Kasumi-1 (cell line): ENCODE measurements at places on chromosomes 3 and 15.

GRCh38 chr15:90239371-90239770 lies 5.4 kb downstream of the GDPGP1 start:
- no peak for DNase-seq

DNA sequence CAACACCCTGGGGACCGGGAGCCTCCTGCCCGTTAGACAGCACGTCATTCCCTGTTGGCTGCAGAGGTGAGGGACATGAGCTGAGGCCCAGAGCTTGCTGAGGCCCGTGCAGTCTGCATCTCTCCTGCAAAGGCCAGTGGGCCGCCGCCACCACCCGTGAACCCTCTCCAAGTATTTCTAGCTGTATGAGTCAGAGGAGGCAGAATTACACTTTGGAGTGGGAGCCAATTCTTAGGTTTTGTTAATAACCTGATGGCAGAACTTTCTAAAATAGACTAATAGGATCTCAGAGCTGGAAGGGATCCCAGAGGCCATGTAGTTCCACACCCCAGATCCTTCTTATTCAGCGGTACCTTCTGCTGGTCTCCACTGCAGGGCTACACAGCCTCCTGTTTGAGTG lies 335.2 kb upstream of the CTDSPL start:
- DNase-seq: no peak

DNA sequence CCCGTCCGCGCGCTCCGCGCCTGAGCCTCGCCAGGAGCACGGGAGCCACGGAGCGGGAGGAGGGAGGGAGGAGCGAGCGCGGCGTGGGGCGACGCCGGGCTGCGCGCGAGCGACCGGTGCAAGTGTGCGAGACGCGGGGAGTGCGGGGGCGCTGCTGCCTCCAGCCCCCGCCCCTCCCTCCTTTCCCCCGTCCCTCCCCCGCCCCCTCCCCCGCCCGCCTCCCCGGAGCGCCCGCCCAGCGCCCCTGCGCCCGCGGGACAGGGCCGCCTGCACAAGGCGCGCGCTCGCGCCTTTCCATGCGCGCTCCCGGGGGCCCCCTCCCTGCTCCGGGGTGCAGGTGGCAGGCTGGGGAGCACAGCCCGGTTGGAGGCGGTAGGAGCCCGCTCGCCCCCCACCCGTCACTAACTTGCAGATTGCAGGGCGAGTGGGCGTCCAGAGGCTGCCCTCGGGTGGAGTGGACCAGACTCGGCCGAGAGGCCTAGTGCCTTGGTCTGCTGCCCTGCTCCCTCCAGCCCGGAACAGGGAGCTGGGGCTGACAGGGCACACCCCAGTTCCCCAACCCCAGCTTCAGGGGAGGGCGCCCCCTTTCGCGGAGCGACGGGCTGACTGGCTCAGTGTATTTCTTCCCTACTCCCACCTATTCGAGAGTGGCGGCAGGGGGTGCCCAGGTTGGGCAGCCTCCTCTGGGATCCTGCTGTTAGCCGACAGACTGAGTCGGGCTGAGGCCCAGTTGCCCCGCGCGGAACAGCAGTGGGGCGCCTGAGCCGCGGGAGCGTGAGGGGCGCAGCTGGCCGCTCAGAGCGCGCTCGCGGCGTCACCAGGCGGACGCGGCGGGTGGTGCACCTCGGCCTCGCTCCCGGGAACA lies at the start of gene WNT7A:
TSS of gene WNT7A (minus strand) at position 126 of the 865 bp plus-strand sequence. CDS start 255 bp downstream, outside the sequence.
- peak; percentile 7 for DNase-seq

DNA sequence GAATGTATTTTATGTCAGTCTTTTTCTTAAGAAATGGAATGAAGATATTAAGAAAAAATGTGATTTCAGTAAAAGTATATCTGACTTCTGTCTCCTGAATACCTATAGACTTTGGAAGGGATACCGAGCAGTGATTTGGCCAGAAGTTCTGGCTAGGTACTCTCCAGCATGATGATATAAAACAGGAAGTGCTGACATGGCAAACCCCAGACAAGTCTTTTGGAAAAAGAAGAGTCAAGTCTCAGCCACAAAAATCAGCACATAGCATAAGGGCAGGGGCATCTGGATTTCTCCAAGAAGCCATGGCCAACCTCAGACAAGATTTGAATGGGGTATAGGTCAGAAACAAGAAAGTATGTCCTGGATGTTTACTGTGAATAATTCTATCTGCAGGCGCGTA lies 643.3 kb upstream of the ARRDC4 start:
- no peak for DNase-seq

- DNase-seq: no peak
These were observed 71.5 kb upstream of the SLC25A26 start for GRCh38 chr3:66149269-66149668.

DNA sequence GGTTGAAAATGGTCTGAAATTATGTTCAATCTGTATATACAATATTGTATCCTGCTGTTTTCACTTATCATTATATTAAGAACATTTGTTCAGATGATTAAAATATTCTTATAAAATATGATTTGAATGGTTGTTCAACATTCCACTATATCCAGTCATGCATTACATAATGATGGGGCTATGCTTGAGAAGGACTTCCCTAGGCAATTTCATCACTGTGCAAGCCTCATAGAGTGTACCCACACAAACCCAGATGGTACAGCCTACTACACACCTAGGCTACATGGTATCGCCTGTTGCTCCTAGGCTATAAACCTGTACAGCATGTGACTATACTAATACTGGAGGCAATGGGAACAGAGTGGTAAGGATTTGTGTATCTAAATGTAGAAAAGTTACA lies 30.5 kb downstream of the SLC7A14 start:
- DNase-seq: no peak

DNA sequence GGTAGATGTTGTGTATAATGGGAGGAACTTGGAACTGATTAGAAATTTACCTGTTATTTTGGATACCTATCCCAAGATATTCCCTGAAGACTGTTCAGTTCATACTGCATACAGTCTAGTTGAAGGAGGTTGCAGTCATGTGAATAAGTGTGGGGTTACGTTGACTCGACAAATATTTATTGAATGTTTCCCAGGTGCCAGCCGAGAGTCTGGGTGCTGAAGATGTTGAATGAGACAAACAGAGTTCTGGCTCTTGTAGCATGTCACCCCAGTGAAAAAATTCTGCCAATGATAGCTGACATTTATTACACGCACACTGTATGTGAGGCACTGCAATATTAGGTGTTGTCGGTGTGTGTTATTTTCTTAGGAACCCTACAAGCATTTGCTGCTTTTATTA lies 176.0 kb downstream of the KCNMB2 start:
- no peak for DNase-seq

- no peak for DNase-seq
These were observed 166.6 kb downstream of the XXYLT1 start for GRCh38 chr3:195104340-195104739.

GRCh38 chr3:158728851-158729250 lies 3.4 kb downstream of the RARRES1 start:
- no peak for DNase-seq

GRCh38 chr15:66941108-66941711 lies 124.2 kb upstream of the SMAD3 start:
- no peak for DNase-seq

GRCh38 chr3:16090024-16090423 lies 84.5 kb upstream of the GALNT15 start:
- no peak for DNase-seq

- DNase-seq: no peak
These were observed 14.1 kb downstream of the LACTB start for GRCh38 chr15:63135804-63136203.

GRCh38 chr3:30602946-30603345 lies 3.5 kb upstream of the TGFBR2 start:
- DNase-seq: peak; percentile 83

DNA sequence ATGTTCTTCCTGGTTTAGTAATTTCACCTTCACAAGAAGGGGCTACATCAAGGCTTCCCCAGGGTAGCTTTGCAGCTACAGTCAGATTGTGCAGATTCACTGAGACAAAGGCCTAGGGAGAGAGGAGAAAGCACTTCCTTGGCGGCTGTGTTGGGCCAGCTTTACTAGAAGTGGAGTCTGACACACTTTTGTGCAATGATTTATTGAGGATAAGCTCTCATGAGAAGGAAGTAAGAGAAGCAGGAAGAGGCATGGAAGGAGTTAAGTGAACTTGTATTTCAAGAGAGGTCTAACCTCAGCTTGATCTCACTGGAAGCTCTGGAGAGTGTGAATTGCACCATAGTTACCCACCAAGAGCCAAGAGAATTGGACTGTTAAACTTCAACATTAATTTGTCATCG lies 78.9 kb downstream of the TGFBR2 start:
- DNase-seq: peak; percentile 10

GRCh38 chr3:56424336-56424735 lies 43.9 kb downstream of the ERC2 start:
- DNase-seq: no peak

- DNase-seq: no peak
These were observed 77.1 kb upstream of the CACNA2D3 start for GRCh38 chr3:54045061-54045815.

- no peak for DNase-seq
These were observed 71.1 kb upstream of the SLC24A5 start for GRCh38 chr15:48049736-48050135.

DNA sequence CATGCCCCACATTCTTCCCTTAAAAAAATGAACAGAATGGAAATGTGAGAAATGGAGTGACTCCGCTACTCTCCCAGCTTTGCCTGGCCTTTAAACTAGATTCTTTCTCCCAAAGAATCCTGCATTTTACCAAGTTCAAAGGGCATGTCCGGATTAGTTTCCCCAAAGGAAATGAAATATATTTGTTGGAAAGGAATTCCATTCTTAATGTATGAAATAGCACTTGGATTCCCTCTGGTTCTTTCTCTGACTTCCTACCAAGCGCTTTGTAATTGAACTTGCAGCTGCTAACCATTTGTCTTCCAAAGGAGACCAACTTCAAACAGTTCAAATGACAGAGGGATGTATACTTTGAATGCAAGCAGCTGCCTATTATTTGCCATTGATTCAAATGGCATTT lies 18.9 kb downstream of the MAP2K1 start:
- no peak for DNase-seq
